ENCODE measurements at places on chromosomes 16 and 17.

GRCh38 chr17:38464251-38464722 lies 36.0 kb downstream of the ARHGAP23 start:
- no peak for DNase-seq

DNA sequence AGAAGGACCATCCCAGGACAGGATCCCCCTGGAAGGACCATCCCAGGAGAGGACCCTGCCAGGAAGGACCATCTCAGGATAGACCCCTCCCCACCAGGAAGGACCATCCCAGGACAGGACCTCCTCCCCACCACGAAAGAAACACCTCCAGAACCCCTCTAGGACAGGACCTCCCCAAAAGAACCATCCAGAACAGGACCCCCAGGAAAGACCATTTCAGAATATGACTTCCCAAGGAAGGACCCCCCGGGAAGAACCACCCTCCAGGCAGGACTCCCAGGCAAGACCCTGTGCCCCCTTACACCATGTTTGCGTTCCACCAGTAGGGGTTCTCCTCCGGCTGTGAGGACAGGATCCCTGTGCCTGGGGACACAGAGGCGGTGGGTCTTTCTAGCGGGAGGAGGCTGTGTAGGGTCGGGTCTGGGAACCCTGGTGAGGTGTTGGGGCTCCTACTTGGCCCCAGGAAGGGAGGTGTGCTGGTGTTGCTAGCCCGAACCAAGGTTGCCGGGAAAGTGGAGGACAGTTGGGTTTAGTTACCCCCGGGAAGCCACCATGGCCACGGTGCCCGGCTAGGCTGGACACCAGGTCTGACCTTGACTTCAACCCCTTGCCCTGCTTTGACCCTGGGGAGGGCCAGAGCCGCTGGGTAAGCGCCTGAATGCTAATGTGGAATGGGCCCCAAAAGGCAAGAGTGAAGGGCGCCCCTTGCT lies 2.2 kb downstream of the NOTUM start:
- DNase-seq: no peak

DNA sequence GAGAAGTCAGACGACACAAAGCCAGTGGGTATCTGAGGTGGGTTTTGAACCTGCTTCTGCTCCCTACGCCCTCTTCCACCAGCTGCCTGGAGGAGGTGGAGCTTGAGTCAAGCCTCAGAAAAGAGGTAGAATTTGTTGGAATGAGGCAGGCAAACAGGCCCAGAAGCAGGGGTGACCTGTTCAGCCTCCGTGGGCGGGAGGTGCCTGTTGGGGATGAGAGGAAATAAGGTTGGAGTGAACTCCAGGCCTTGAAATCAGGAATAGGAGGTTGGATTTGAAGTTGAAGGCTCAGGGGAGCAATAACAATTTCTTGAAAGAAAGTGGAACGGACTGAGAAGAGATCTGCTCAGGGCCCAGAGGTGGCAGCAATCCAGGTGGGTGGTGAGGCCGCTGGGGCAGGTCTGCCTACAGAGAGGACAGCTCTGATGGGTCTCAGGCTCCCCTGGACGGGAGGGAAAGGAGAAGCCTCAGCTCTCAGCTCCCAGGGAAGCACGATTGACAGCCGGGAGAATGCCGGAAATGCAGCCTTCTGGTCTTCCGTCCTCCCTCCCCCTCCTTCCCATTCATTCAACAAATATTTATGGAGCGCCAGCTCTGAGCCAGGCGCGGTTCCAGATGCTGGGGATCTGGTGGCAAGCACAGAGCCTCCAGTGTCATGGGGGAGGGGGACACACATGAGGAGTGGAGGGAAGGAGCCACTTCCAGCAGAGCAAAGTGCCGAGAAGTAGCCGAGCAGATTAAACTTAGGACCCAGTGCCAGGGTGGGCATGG lies 61.9 kb upstream of the CIBAR2 start:
- DNase-seq: peak; percentile 52

DNA sequence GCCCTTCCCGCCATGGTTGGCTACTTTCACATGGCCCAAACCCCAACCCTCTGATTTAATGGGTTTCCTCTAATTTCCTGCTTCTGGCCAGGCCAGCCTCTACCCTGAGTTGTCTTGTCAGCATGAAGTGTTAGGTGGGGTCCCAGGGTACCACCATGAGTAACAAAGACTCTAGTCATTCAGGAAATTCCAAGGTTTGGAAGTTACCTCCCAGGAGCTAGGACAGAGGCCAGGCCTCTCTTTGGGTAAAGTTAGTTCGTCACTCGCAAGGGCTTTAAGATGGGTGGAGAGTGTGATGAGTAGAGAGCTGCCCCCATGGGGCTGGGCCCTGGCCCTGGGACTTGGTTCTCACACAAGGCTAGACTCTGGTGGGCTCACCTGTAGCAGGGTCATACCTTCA lies 54.6 kb downstream of the PLD6 start:
- DNase-seq: no peak

DNA sequence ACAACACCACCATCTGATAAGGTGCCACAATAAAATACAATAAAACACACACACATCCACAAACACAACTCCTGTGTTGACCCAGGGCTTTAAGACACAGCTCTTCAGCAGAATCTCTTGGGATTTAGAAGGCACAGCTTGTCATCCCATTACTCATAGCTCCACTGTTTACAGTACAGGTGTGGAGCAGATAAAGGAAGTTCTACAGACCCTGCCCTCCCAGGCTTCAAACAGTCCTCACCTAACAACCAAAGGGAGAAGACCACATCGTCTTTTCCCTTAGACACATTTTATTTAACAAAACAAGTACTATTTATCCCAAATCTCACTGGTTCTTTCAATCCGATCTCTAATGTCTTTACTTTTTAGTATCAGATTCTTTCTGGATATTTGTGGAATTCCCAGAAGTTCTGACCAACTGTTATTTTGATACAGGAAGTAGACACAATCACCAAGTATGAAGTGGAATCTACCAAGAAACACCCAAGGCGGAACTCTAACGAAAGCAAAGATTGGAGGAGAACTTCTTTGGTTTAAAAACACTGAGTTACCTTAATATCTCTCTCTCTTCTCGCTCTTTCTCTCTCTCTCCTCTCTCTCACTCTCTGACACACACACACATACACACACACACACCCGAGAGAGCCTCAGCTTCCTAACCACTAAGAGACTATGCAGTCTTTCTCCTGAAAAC lies 46.1 kb downstream of the CYTH1 start:
- DNase-seq: no peak

DNA sequence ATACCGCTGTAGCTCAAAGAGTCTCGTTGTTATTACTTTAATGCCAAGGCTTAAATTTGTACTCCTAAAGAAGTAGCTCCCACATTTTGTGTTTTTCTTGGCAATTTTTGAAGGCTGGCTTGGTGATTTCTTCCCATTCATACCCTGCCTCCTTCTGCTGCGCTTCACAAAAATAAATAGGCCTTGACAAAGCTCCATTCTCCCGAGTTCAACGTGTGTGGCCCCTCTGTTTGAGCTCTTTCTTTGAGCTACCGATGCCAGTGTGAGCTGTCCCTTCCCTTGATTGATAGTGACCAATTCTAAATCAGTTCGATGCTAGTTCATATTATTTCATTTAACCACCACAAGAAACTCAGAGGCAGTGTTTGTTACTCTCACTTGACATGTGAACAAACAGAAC lies 96.8 kb downstream of the MAP2K6 start:
- DNase-seq: no peak

GRCh38 chr16:20846030-20846429 lies 39.7 kb downstream of the REXO5 start:
- DNase-seq: no peak

DNA sequence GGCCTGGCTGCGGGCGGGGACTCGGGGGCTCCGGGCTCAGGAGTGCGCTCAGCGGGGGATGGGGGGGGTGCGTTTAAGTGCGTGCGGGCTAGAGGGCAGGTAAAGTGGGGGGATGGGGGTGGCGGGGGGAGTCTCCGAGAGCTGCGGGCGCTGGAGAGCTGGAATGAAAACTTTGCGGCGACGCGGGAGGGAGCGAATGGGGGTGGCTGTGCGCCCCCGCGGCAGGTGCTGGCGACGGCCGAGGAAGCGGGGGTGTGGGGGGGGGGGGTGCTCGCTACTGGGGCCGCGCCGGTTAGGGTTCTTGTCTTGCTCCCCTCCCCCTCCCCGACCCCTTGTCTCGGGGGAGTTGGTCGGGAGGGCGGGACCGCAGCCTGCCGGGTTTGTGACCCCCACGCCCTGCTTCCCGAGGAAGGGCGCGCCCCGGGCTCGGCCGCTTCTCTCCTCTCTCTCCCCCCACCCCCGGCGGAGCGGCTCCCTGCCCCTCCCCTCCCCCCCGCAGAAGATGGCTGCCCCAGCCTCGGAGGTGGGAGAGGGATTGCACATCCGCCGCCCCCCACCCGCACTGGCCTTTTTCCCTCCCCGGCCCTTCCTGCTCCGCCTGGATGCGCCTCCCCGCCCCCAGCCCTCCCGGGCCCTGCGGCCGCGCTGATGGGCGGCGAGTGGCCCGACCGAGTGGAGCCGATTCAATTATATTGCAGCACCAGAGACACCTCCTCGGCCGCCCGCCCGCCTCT lies 649 bp downstream of the GSE1 start:
- DNase-seq: no peak
